WTC11 (cell line): ENCODE measurements at places on chromosomes 2 and 18.

- DNase-seq: no peak
- peaks cover 77% of the 10 kb centered on the region for H3K36me3 ChIP-seq
- no peaks in the 10 kb centered on the region for H3K27me3 ChIP-seq
- no peaks in the 10 kb centered on the region for H3K4me1 ChIP-seq
Observed at GRCh38 chr2:218229239-218229638, 12.2 kb downstream of the ARPC2 start.

DNA sequence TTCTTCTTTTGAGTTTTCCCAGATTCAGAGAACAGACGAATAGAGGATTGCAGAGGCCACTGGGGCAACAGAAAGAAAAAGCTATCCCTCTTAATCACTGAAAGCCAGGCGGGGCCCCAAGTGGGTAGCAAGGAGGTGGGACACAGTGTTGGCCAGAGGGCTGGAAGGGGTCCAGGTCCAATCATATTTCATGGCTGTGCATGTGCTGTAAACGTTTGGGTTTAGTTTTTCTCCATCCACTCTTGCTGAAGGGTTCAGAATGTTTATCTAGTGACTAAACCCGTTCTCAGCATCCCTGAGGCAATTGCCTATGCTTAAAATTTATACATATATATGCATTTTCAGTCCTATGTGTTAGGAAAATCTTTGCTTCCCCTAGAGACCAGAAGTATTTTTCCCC is 99.4 kb upstream of the EPHA4 start:
- no peaks in the 10 kb centered on the region; the same call in 1 of the 2 replicates for H3K27me3 ChIP-seq
- peaks cover 15% of the 10 kb centered on the region for H3K4me1 ChIP-seq
- H3K27ac ChIP-seq: no peak overlapping the region
- no peak overlapping the region for H3K4me3 ChIP-seq

- peak; percentile 84 for DNase-seq
- H3K4me3 ChIP-seq: peak overlapping the region; percentile 31
- peaks cover 72% of the 10 kb centered on the region for H3K4me1 ChIP-seq
- H3K27me3 ChIP-seq: peaks cover 29% of the 10 kb centered on the region
- peak overlapping the region; percentile 97 for H3K27ac ChIP-seq
Observed at GRCh38 chr2:201996006-201996405, 37.6 kb upstream of the FZD7 start.

GRCh38 chr2:27021253-27022049 is 11.3 kb upstream of the TMEM214 start:
- no peaks in the 10 kb centered on the region for H3K36me3 ChIP-seq
- no peaks in the 10 kb centered on the region for H3K27me3 ChIP-seq
- no peak overlapping the region for H3K4me3 ChIP-seq

GRCh38 chr18:49933530-49934128 is 120.3 kb upstream of the ACAA2 start:
- H3K27me3 ChIP-seq: no peaks in the 10 kb centered on the region; the same call in 1 of the 2 replicates
- no peaks in the 10 kb centered on the region for H3K36me3 ChIP-seq
- H3K27ac ChIP-seq: no peak overlapping the region
- no peak for DNase-seq

DNA sequence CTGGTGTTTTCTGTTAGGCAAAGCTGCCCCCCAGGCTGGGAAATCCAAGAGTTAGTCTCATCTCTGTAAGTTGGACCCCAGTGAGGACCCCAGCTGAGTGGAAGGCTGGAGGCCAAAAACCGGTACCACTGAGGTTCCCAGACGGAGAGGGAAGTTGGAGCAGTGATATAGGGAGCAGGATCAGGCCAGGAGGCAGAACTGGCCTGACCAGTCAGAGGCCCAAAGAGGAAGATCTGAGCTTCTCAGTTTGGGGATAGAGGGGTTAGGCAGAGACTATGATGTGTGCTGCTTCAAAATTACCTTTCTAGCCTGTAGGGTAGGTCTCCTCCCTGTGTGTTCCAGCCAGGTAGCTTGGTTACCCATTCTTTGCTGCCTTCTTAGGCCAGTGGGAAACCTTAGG is 4.6 kb upstream of the RNF181 start:
- H3K27ac ChIP-seq: no peak overlapping the region
- no peak for DNase-seq
- H3K4me1 ChIP-seq: peaks cover 14% of the 10 kb centered on the region
- H3K36me3 ChIP-seq: peaks cover 2% of the 10 kb centered on the region; the same call in 1 of the 2 replicates

- H3K4me3 ChIP-seq: no peak overlapping the region
- H3K27me3 ChIP-seq: no peaks in the 10 kb centered on the region
- H3K36me3 ChIP-seq: no peaks in the 10 kb centered on the region
- H3K27ac ChIP-seq: no peak overlapping the region
- peaks cover 15% of the 10 kb centered on the region for H3K4me1 ChIP-seq
Observed at GRCh38 chr2:132577686-132578085, 92.3 kb downstream of the LYPD1 start.

- no peak overlapping the region for H3K4me3 ChIP-seq
- H3K27me3 ChIP-seq: no peaks in the 10 kb centered on the region; the same call in none of the 2 replicates
- peak; percentile 63 for DNase-seq
- H3K36me3 ChIP-seq: no peaks in the 10 kb centered on the region
- no peak overlapping the region for H3K27ac ChIP-seq
- peaks cover 9% of the 10 kb centered on the region for H3K4me1 ChIP-seq
Observed at GRCh38 chr2:129903586-129904425, 75.7 kb upstream of the RAB6C start.

DNA sequence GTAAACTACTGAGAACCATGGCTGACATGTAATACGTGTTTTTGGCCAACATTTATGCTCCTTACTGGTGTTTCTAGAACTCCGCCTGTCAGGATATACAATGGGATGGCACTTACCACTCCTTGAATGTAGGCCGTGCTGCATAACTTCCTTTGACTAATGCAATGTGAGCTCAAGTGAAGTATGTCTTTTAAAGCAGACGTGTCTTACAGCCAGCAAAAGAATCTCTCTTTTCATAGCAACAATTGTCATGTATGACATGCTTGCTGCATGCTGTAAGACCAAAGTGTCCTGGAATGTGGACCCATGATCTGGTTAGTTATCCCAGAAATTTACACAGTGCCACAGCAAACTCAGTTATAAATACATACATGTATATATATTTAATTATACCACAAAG is 1202.7 kb upstream of the PIK3C3 start:
- H3K4me1 ChIP-seq: peaks cover 3% of the 10 kb centered on the region; the same call in 1 of the 2 replicates
- H3K27ac ChIP-seq: no peak overlapping the region
- H3K27me3 ChIP-seq: no peaks in the 10 kb centered on the region
- H3K36me3 ChIP-seq: no peaks in the 10 kb centered on the region
- no peak for DNase-seq
- no peak overlapping the region for H3K4me3 ChIP-seq

GRCh38 chr2:157264099-157264498 is 6.6 kb downstream of the GALNT5 start:
- H3K27me3 ChIP-seq: no peaks in the 10 kb centered on the region
- no peak for DNase-seq
- no peak overlapping the region for H3K4me3 ChIP-seq
- H3K27ac ChIP-seq: no peak overlapping the region
- H3K36me3 ChIP-seq: no peaks in the 10 kb centered on the region
- H3K4me1 ChIP-seq: peaks cover 19% of the 10 kb centered on the region

DNA sequence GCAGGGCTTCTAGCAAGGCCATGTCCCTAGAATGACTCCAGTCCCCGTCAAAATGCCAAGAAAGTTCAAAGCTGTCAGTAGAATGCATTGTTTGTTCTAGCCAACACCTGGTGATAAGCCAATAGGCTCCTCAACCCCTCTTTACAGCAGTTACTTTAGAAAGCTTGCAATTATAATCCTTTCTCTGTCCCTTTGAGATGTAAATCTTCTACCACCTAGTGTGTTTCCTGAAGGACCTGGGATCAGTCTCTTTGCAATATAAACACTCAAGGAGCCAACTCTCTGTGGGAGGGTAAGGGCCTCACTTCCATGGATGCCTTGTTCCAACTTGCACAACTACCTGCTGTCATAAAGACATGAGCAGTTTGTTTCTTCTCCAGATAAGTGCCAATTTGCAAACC is 301.8 kb downstream of the NBAS start:
- peaks cover 7% of the 10 kb centered on the region for H3K27me3 ChIP-seq
- peaks cover 40% of the 10 kb centered on the region for H3K4me1 ChIP-seq
- peak overlapping the region; percentile 9 for H3K4me3 ChIP-seq
- peaks cover 43% of the 10 kb centered on the region for H3K36me3 ChIP-seq
- no peak for DNase-seq
